Body of pancreas (tissue), 4 donors: ENCODE measurements at places on chromosomes 1 and 21. TPM values are rescaled to one million over a fixed set of nuclear protein-coding genes. Genes with fewer than 3 reads are reported as not detected.

GRCh38 chr1:58823481-58824010, 39.7 kb upstream of the JUN start:
- DNase-seq: no peak

DNA sequence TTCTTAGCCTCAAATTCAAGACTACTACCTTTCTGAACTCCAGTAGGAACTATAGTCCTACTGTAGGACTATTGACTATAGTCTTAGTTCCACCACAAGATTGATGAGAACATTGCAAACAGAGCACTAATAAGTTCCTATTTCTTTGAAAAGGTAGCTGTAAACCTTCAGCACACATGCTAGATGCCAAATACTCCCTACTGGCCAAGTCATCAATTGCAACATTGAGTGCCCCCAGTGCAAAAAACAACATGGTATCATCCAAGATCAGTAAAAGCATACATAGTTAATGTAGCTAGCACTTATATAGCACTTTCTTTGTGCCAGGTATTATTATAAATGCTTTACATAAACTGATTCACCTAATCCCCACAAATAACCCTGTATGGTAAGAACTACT, 99.8 kb downstream of the MRPL39 start:
- DNase-seq: no peak

GRCh38 chr1:234212764-234213657, 160.2 kb upstream of the COA6 start:
- DNase-seq: peak; percentile 71

GRCh38 chr1:200353232-200353631, 56.6 kb downstream of the ZNF281 start:
- DNase-seq: no peak

Gene AHCTF1
- total RNA-seq: 18.7 TPM

DNA sequence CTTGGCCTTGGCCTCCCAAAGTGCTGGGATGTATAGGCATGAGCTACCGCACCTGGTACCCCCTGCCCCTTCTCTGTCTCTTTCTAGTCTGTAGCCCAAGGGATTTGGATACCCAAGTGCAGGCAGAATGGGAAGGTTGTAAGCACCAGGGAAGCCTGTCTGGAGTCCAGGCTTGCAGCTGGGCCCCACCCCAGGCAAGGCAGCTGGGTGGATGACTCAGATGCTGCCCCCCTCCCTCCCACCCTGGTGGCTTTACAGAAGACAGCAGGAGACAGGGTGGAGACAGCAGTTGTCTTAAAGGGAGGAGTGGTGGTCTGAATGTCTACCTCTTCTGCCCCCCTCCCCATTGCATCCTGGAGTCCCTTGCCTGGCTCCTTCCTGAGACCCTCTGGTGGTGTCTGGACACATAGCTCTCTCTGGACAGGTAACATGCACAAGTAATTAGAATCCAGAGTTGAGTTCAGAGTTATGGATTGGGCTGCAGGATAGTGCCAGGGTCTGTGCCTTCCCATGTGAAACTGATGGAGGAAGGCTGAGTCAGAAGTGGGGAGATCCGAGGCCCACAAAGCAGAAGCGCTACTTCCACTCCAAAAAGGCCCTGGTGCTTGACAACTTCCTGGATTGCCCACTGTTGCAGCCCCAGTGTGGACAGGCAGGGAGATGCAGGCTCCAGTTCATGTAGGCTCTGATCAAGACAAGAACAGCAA, 5.1 kb downstream of the LMNA start:
- no peak for DNase-seq

DNA sequence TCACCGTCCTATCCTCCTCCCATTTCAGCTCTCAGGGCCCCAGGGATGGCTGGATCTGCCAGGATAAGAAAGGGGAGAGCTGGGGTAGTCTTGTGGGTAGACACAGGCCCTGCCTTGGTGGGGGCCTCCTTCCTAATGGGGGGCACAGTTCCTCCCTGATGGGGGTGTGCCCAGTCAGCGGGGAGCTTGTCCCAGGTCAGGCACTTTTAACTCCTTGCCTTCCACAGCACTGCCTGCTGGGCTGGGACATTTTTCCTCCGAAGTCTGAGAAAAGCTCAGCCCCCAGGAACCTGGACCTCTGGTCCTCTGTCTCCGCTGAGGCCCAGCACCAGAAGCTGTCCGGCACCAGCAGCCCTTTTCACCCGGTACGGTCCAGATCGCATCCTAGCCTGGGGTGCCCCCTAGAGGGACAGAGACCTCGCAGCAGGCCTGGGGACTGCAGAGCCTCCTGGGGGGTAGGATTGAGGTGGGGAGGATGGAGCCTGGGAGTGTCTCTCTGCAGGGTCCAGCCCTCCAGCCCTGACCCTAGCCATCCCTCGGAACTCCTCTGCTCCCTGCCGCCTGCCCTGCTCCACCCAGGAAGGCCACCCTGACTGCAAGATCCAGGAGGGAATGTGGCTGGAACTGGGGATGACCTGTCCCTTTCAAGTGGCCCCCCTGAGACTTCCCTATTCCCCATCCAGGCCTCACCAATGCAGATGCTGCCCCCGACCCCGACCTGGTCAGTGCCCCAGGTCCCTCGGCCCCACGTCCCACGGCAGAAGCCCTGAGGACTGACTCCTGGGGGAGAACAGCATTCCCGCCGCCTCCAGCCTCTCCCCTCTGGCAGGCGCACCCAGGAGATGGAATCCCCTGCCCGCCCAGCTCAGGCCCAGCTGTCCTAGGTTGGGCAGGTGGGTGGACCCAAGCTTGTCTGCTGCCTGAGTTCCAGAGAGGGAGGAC, 12.0 kb downstream of the MIIP start:
- peak; percentile 32 for DNase-seq

DNA sequence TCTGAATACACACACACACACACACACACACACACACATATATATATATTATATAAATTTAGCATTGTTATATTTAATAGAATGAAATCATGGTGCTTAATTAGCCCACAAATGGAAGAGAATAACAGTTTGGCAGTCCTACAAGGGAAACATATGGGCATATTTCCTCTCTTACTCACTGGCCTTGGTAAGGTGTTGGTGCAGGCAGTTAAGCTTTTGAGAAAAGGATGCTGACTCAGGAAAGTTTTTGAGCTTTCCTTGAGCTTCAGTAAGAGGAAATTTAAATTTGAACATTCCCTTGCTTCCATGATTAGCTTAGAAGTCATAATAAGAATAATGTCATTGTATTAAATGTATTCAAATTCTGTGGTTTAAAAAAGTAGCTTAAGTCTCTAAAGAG, 37.0 kb upstream of the B3GALT5 start:
- DNase-seq: no peak

DNA sequence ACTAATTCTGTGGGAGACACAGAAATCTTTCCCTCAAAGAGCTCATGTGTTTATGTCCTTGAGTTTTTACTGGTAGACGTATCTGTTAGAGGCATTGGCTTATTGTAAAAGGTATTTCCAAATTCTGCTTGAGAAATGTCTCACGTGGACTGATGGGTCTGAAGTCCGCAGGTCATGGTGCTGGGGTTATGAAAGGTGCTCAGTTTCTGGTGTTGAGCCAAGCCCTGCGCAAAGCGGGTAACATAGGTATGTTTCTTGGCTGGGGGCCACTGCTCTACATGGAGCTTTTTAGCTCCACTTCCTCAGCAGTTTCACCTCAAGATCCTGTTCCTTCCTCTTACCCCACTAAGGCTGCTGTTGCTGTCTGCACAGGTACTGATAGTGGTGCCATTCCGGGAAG, 10.8 kb downstream of the UTP25 start:
- DNase-seq: no peak

DNA sequence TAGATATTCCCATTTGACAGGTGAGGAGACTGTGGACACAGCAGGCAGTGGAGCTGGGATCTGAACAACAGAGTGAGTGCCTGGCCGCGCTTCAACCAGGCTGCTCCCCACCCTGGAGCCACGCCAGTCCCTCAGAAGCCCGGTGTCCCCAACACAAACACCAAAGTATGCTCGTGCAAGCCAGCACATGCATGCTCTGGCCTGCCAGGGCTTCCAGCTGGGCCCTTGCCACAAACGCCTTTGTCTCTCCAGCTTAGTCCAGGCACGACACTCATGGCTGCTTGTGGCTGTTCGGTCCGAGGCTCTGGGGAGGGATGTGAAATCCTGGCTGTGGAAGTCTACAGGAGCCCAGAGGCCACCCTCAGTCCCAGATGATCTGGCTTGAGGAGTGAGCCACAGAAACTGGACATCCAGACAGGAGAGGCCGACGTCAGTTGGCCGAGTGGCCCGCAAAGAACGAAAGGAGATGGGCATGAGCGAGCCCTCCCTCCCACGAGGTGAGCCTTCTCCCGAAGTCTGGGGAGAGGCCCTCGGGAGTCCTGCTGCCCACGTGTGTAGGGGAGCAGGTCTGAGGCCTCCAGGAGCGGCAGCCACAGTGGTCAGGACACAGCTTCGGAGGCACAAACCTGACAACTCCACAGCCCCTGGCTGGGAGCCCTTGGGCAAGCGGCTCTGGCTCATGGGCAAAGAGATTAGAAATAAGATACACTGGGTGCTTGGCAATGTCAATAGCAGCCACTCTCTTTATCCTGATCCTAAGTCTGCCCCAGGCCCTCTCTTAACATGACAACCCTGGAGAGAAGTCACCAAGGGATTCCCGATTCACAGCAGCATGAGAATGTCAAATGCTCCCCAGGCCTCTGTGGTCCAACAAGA, 117.1 kb upstream of the IFFO2 start:
- no peak for DNase-seq

Gene MAN1C1
- total RNA-seq: 4.4 TPM

Gene PLEKHA6
- 10.9 TPM for total RNA-seq

DNA sequence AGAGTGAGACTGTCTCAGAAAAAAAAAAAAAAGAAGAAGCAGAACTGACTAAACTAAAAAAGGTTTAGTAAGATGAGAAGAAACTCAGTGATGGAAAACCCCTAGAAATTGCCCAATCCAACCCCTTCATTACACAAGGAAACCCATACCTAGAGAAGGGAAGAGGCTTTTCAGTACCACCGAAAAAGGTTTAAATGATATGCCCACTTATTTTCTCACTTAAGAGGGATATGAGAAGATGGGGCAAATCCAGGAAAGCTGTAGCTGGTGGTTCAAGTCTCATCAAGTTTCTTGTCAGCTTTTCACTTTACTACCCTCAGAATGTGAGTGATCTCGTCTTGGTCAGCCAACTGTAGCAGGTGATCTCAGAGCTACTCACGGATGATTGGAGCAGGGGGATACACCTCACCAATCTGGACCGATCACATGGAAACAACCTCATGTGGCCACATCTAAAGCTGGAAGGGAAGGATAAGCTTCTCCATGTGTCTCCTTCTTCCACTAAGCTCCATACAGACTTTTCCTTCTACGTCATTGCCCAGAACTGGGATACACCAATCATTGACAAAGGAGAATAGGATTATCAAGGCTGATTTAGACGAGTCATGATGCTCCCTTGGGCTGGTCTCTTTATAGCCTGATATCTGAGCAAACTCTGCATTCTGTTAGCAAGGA, 126.7 kb upstream of the POU3F1 start:
- no peak for DNase-seq

DNA sequence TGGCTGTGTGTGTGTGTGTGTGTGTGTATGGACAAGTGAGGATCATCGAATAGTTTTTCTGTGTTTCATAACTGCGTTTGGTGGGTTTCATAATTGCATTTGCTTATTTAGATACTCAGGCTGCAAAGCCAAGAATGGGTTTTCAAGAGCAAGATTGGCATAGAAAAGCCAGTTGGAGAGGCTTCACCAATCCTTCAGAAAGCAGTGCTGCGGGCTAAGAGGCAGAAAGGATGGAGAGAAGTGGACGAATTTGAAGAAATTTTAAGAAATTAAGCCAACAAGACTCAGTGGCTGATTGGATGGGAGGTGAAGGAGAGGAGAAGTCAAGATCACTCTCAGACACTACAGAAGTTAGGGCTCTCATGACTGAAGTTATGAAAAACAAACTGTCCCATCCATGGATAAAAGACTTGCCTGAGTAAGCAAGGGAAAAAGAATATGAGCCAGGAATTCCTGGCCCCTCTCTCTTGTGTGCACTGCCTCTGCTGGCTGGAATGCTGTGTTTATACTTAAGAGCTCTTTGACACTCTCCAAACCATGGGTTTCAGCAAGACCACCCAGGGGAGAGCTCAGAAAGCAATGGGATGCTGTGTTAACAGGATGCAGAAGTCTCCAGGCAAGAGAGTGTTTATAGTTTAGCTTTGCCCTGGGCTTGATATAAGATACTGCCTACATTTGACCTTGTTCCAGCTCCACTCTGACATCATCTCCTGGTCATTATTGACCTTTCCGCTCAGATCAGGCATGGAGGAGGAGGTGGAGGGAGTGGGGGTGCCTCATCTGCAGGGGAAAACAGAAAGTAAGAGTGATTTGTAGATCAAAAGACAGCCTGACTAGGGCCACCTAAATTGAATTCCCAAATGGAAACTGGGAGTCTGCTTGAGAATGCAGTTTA, 232.0 kb upstream of the PLXNA2 start:
- DNase-seq: no peak

- DNase-seq: no peak
Observed at GRCh38 chr1:207284209-207284897, 37.1 kb upstream of the CD55 start.

DNA sequence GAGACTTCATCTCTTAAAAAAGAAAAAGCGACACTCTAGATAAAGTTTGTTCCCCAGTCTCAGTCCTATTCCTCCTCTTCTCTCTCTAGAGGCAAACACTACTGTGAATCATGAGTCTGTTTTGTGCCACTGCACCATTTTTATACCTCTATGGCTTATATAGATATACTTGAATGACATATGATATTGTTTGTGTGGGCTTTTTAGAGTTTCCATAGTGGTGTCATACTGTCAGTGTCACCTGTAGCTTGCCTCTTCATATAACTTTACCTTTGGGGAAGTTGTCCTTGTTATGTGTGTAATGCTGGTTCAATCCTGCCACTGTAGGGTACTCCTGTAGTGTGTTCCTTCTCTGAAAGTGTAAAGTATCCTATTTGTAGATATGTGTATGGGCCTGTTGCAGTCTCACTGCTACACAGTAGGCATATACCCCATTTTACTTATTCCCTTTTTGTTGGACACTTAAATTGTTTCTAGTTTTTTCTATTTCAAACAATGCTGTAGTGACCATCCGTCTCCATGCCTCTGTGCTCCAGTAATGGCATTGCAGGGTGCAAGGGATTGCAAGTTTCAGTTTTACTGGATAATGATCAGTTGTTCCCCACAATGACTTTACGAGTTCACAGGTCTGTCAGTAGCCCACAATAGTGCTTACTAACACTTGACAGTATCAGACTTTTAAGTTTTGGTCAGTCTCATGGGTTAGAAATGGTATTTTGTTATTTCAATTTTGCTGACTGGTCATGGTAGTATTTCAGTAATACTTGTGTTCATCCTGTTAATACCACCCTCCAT, 2.7 kb downstream of the PRMT2 start:
- DNase-seq: no peak

- no peak for DNase-seq
Observed at GRCh38 chr1:217747156-217747769, 116.1 kb downstream of the SPATA17 start.

Gene LHX8
- total RNA-seq: not detected

- no peak for DNase-seq
Observed at GRCh38 chr1:25698252-25698651, 81.7 kb downstream of the MAN1C1 start.

Gene HIVEP3
- total RNA-seq: 4.0 TPM

Gene HSF2BP
- 3.1 TPM for total RNA-seq
